ENCODE measurements at places on chromosomes 3 and 15.

DNA sequence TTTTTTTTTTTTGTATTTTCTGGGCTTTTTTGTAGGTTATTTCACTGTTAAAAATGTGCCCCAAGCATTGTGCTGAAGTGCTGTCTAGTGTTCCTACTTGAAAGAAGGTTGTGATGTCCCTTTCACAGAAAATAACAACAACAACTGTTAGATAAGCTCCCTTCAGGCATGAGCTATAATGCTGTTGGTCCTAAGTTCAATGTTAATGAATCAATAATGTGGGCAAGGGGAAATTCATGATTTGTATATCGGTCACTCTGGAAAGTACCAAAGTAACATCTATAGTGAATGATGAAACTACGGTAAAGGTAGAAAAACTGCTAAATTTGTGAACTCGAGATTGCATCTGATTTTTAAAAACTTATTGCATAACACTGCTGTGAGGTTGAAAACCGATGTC, 539.4 kb downstream of the CADM2 start:
- no peak for DNase-seq

GRCh38 chr3:122101646-122102045, 46.5 kb downstream of the CD86 start:
- DNase-seq: no peak

DNA sequence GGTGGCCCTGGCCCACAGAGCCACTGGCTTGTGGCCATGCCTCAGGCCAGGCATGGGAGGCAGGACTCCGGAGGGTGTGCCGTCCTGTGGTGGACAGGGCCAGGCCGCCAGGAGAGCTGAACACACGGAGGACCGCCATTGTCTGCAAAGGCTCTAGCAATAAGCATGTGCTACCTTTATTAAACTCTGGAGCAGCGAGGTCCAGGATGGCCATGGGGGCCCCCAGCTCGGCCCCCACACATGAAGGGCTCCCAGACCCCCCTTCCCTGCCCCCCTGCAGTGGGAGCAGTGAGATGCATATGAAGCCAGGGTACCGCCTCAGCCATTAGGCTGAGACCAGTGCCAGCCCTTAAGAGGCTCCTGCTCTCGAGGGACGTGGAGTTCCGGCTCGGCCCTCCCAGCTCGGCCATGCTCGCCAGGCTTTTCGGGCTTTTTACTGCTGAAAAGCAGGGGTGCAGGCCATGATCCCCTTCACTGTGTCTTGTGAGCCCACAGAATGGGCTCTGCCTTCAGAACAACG, 2.7 kb downstream of the AMIGO3 start:
- no peak for DNase-seq

- no peak for DNase-seq
Measured at GRCh38 chr3:46660543-46661523, 32.6 kb downstream of the ALS2CL start.

- DNase-seq: no peak
Measured at GRCh38 chr3:127753338-127753737, 69.0 kb downstream of the MGLL start.

DNA sequence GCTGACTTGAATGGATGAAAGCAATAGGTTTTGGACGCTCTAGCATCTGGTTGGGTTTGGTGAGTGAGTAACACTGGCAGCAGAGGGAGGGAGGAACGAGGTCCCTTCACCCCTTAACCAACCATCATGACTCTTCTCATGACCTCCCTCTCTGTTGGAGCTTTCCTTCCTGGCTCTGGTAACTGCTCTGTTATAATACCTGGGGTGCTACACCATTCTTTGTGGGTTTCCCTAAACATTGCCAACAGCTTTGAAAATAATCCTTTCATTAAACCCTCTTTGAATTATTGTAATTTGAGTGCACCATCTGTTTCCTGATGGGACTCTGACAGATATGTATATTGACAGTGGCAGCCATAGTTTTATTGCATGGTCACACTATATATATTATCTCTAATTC, 146.2 kb upstream of the PTPRG start:
- no peak for DNase-seq

DNA sequence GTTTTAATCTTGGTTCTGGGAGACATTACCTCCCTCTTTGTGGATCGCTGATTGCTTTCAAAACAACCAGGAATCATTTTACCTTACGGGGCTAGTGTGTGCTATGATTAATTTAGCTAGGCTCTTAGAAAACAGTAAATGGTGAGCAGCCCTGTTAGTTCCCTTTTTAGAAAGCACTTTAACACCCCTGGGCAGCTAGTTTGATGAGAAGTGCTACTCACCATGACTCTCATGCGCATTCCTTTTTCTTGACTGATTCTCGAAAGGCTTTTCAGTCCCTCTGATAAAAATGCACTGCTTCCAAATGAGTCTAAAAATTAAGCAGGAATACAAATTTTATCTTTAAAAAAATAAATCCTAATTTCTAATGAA, 75.3 kb upstream of the LEKR1 start:
- no peak for DNase-seq

DNA sequence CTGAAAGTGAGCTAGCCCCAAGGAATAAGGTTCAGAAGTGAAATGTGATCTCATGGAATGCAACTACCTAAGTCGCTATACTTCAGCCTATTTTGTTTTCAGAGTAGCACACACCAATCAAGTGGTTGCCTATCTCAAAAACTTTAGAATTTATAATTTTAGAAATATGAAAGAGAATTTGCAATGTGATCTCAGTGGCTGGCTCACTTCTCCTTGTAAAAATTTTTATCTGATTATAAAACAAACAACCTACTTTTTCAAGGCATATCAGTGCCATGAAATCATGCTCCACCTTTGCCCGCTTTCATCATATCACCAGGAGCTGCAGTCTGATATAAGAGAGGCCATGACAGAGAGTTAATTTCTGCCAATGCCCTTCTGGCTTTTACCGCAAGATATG, 47.3 kb downstream of the CLDN11 start:
- DNase-seq: no peak

DNA sequence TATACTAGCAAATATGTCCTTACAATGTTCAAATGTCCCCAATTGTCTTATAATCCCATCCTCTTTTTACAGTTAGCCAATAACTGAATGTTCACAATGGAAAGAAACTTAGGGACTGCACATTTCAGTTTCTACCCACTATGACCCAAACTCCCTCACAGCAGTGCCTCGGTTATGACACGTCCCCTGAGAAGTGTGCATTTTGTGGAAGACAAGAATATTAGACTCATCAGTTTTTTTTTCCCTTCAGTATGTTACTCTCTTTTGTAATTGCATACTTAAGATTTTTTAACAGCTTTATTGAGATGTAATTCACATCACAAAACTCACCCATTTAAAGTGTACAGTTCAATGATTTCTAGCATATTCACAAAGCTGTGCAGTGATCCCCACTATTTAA, 64.8 kb downstream of the IGF2BP2 start:
- no peak for DNase-seq

- no peak for DNase-seq
Measured at GRCh38 chr15:39404767-39405181, 176.1 kb upstream of the THBS1 start.

DNA sequence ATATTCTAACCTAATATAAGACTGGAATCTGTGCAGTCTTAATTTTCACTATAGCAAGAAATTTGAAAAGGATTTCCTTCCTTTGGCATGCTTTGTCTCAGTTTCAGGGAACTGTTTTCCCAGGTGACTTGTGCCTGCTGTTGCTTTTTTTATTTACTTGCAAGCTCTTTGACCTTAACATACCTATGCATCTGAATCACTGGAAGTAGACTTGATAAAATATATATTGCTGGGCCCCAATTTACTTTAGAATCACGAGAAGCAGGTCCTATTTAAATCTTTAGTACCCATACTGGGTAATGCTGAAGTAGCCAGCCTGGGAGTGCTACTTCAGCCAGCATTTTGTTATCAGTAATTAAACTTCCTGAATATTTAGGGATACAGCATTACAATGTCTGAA, 257.9 kb upstream of the ALCAM start:
- no peak for DNase-seq

DNA sequence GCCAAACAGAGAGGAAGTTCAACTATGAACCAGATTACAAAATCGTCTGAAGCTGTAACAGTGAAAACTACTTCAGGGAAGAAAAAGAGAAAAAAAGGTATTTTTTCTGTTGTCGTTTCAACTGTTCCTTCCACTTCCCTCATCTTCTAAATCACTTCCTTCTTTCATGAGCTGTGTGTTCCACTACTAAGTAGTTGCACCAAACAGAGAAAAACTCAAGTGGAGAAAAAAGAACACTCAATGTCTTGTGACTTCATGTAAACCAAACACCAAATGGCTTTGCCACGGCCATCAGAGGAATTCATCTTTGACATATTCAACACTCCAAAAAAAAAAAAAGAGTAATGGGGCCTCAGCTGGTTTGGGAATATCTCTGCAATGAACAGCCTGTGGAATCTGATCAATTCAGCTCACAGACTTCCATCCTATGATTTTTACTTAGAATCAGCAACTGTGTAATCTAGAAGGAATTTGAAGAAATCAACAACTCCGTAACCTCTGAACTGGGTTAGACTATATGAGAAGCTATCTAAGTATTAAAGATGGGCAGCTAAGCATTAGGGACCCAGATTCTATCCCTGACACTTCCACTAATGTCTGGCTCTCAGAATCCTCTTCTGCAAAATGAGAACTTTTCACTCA, 47.5 kb upstream of the RNF7 start:
- no peak for DNase-seq

GRCh38 chr3:130786306-130786705, 39.7 kb upstream of the PIK3R4 start:
- no peak for DNase-seq

DNA sequence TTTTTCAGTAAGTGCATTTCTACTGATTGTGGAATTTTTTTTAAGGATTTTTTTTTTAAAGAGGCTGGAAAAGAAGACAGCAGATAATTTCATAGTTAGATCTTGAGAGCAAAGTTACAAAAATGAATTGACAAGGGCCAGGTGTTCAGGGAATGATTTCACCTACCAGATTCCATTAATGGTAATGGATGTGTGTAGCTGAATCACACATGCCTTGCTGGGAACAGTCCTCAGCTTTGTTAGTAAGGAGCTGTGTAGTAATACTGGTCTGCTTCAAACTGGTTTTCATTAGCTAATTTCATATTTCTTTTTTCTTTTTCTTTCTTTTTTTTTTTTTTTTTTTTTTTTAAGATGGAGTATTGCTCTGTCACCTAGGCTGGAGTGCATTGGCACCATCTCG, 16.0 kb downstream of the NR1D2 start:
- no peak for DNase-seq

- DNase-seq: no peak
Measured at GRCh38 chr3:179410999-179411398, 40.3 kb downstream of the GNB4 start.

GRCh38 chr3:2765002-2765579, 345.1 kb downstream of the IL5RA start:
- DNase-seq: no peak

GRCh38 chr15:29570121-29570947, 251.9 kb downstream of the TJP1 start:
- no peak for DNase-seq

DNA sequence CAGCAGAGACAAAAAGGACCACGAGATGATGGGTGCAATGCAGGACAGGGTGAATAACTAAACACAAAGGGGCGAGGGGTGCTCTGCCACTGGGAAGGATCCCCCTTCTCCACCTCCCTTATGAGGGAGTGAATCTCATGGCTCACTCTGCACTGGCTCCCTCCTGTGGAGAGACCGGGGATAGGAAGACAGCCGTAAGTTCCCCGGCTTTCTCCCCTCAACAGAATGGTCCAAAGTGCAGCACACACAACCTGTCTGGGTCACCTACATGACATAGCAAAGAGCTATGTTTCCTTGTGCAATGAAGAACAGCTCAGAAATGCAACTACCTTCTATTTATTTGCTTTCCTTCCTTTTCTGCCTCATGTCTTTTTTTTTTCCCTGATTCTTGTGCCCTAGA, 7.8 kb upstream of the ACSBG1 start:
- no peak for DNase-seq

DNA sequence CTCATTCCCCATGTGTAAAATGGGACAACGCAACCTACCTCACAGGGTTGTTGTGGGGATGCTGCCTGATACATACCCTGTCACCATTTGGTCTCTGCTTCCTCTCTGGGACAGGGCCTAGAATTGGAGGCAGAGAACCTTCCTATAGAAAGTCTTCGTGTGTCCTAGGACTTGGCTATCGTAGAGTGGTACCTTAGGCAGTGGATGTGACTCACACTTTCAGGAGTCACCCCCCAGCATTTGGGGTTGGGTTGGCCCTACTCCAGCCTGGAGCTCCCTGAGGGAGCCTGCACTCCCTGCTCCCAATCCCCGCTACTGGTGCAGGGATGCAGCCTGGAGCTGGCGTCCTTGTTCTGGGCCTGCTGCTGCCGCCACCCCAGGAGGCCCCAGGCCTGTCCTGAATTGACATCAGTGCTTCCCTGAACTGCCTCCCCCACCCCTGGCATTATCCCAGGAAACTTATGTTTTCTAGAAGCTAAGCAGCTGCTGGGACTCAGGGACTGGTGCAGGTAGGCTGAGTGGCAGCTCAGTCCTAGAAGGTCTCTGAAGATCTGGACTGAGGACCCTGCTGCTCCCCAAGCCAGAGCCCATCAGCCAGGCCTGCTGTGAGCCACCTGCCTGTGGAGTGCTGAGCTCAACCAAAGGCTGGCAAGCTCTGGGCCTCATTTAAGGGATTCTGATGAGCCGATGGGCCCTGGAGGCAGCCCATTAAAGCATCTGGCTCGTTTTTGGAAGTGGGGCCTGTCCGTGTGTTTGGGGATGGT, 9.9 kb downstream of the C15orf39 start:
- no peak for DNase-seq

DNA sequence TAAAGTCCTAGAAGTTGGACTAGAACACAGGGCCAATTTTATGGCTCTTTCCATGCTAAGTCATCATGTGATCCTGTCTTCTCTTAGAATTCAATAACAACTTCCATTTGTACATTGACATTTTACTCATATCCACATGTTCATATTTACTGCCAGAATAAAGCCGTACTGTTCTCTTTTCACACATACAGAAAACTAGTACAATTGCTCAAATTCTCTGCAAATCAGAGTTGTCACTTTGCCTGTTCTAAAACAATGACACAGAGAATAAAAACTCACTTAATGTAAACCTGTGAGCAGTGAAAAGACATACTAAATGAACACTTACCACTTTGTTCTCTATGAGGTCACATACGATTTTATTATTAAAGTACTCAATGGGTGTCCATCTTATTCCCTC, 3.5 kb downstream of the LDHAL6B start:
- DNase-seq: no peak

DNA sequence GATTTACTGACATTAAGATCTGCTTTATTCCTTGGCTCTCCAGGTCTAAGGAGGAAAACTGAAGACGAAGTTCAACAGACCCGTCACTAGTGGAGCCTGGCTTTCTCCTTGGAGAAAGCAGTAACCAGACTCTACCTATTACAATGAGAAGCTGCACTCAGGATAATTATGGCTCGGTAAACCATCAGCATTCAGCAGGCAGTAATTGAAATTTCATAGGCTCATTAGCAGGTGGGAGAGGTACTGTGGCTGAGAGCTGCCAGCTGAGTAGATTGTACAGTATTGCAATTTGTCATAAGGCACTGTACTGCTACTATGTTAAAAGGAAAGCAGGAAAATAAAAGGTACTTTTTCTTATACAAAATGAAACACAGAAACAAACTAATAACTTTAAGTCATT, 51.2 kb downstream of the CHAC1 start:
- no peak for DNase-seq
